GM23338 (cell line): ENCODE measurements at places on chromosomes 16 and 17.
A peak's percentile ranks its signal among the peaks of the same experiment; 100 is the strongest.

- H3K36me3 ChIP-seq = peaks cover 15% of the 10 kb centered on the region
- H3K4me3 ChIP-seq = no peak overlapping the region
Observed at GRCh38 chr17:36506249-36506826, 19.9 kb downstream of the ZNHIT3 start.

DNA sequence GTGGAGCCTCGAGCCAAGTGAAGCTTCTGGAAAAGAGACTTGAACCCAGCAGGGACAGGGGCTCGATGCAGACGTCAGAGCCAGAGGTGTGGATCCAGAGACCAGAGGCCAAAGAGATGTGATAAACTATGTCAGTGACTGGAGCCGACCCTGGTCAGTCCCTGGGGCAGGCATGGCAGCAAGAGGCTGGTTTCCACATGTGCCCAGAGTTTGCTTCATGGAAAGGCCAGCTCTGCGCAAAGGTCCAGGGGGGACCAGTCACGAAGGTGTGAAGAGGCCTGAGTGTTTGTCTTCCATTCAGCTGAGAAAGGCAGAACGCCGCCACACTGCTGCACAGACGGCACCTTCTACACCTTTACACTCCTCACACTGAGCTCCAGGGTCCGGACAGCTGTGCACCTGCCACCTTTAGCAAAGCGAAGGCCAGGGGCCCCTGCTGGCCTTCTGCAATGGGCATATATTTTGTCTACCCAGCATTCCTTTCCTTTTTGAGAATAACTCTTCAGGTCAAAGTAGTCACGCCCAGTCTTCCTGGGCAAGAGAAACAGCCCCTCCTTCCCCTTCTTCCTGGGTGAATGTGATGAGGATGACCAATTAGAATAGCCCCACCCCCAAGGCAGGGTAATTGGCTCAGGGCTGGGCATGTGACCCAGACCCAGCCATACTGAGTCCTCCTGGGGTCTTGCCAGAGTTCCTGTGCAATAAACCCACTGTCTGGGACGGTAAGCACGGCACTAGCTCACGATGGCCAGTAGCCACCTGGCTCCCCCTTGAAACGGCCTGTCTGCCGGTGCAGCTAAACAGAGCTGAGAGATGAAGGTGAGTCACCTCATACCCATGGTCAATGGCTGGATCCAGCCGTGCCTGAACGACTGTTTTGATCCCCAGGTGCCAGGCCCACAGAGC lies 2.3 kb upstream of the RPH3AL start:
- H3K27me3 ChIP-seq = no peaks in the 10 kb centered on the region
- no peak for DNase-seq
- no peaks in the 10 kb centered on the region; the same call in 1 of the 2 replicates for H3K4me1 ChIP-seq
- no peaks in the 10 kb centered on the region for H3K36me3 ChIP-seq
- H3K27ac ChIP-seq = no peak overlapping the region
- H3K4me3 ChIP-seq = no peak overlapping the region

DNA sequence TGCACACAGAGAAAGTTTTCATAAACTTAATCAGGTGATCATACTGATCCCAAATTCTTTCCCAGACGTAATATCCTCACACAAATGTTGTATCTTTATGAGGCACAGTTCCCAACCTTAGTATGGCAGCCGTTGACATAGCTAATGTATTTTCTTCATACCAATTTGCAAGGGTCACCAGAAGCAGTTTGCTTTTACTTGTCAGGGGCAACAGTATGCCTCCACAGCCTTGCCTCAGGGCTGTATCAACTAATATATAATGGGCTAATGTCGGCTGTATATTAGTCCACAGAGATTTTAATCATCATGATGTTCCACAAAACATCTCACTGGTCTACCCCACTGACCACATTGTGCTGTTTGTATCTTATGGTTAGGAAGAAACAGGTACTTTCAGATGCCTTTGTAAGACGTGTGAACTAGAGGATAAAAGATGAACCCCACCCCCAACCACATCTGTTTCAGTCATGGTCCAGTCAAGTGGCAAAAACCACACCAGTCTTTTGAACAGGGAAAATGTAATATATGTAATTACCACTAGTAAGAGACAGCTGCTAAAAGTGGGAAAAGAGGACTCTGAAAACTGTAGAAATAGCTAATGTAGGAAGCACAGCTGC lies 55.2 kb downstream of the GAN start:
- H3K27me3 ChIP-seq = no peaks in the 10 kb centered on the region
- H3K36me3 ChIP-seq = peaks cover 35% of the 10 kb centered on the region
- H3K4me3 ChIP-seq = no peak overlapping the region

DNA sequence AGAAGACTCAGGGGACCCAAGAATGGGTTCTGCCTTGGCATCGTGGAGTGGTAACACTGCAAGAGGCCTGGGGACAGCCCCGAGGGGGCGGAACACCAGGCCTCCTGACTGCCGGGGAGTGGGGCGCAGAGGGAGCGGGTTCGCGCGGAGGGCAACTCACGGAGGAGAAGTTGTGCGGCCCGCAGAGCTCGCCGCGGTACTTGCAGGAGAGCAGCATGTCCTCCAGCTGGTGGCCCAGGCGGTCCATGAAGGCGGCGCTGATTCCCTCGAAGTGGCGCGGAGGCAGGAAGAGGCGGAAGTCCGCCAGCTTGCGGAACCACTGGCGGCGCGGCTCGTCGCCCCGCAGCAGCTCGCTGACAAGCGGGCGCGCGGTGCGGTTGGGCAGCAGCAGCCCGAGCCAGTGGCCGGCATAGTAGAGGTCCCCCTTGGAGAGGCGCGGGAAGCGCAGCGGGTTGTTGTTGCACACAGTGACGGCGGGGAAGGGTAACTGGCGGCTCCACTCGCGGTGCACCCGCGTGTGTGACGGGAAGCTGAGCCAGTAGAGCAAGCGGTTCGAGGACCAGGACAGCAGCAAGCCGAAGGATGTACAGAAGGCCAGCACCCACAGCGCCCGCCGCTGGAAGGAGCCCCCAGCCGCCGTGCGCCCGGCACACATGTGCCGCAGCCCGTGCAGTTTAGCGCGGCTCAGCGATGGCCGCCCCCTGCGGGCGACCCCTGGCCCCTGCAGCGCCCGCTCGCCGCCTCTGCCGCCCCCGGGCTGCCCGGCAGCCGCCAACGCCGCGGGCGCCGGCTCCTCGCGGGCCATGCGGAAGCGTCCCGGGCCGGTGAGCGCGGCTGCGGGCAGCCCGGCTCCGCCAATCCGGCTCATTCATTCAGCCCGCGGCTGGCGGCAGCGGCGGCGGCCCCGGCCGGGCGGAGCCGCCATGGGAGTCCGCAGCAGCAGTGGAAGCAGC lies 1.6 kb downstream of the ASIC2 start:
- no peak overlapping the region for H3K27ac ChIP-seq
- H3K27me3 ChIP-seq = peaks cover 75% of the 10 kb centered on the region
- H3K36me3 ChIP-seq = no peaks in the 10 kb centered on the region

- no peak for DNase-seq
- no peak overlapping the region for H3K27ac ChIP-seq
- H3K4me3 ChIP-seq = no peak overlapping the region
- H3K4me1 ChIP-seq = no peaks in the 10 kb centered on the region
- H3K36me3 ChIP-seq = no peaks in the 10 kb centered on the region
Observed at GRCh38 chr16:9381905-9382304, 290.5 kb downstream of the HAPSTR1 start.

DNA sequence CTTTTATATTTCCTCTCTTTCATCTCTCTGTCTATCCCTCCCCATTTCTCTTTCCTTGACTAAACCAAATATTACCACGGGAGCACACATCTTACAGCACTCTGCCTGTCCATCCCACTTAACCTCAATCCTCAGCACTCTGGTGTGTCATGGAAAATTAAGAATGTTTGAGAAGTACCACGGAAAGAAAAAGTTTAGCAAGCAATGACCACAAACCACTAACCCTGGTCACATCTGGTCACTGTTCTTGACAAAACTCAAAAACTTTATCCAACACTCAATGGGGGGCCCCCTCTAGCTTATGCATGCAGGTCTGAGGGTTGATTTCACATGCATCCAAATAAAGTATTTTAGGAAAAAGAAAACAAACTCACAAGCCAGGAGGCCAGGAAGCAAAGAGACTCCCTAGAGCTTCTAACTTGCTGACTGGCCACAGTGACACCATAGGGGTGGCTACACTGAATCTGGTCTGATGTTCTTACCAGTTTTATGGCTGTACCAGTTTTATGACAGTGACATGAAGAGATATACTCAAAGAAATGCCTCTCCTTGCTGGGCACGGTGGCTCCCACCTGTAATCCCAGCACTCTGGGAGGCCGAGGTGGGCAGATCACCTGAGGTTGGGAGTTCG lies 229.2 kb downstream of the STX8 start:
- no peak overlapping the region for H3K27ac ChIP-seq
- H3K27me3 ChIP-seq = no peaks in the 10 kb centered on the region
- no peak for DNase-seq
- no peak overlapping the region for H3K4me3 ChIP-seq
- no peaks in the 10 kb centered on the region for H3K36me3 ChIP-seq

- H3K36me3 ChIP-seq = peaks cover 25% of the 10 kb centered on the region
- peak overlapping the region; percentile 98 for H3K4me3 ChIP-seq
- H3K27me3 ChIP-seq = no peaks in the 10 kb centered on the region
- peak; percentile 24 for DNase-seq
- peaks cover 9% of the 10 kb centered on the region for H3K4me1 ChIP-seq
Observed at GRCh38 chr16:85798283-85798776, 1.0 kb downstream of the EMC8 start.

GRCh38 chr17:31472137-31472536 lies 80.7 kb downstream of the RAB11FIP4 start:
- no peak overlapping the region for H3K27ac ChIP-seq
- H3K4me1 ChIP-seq = peaks cover 25% of the 10 kb centered on the region

DNA sequence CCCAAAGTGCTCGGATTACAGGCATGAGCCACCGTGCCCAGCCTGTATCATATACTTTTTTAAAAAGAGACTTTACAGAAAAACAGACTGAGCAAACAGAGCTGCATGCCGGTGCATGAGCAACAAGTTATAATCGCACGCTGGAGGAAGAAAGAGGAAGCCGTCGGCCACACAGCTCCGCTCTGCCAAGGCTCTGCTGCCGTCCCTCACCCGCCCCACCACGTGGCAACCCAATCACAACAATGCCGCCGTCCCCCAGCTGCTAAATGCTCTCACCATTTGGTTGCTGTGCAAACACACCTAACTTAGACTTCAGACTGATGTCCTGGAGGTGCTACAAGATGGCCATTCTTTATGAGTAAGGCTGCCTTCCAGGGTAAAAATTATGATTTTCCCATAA lies 83.5 kb downstream of the ADCY9 start:
- H3K27me3 ChIP-seq = no peaks in the 10 kb centered on the region
- H3K36me3 ChIP-seq = no peaks in the 10 kb centered on the region
- H3K4me1 ChIP-seq = peaks cover 14% of the 10 kb centered on the region
- H3K4me3 ChIP-seq = no peak overlapping the region

DNA sequence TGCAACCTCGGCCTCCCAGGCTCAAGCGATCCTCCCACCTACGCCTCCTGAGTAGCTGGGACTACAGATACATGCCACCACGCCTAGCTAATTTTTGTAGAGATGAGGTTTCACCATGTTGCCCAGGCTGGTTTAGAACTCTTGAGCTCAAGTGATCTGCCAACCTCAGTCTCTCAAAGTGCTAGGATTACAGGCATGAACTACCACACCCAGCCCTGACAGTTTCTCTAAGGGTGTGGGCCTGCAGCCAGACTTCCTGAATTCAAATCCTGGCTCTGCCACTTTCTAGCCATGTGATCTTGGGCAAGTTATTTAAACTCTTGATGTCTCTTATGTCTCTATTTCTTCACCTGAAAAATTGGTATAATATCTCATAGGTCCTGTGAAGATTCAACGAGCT lies 5.6 kb downstream of the CUEDC1 start:
- H3K36me3 ChIP-seq = no peaks in the 10 kb centered on the region
- H3K27me3 ChIP-seq = peaks cover 15% of the 10 kb centered on the region; the same call in 1 of the 2 replicates
- DNase-seq = no peak
- no peak overlapping the region for H3K4me3 ChIP-seq
